Right atrium auricular region (tissue), 2 donors: ENCODE measurements at places on chromosomes 2 and 18.
A peak's percentile ranks its signal among the peaks of the same experiment; 100 is the strongest.

- peak overlapping the region; percentile 76 for H3K27ac ChIP-seq
- no peak overlapping the region for H3K4me3 ChIP-seq
- DNase-seq: peak; percentile 77
- no peaks in the 10 kb centered on the region for H3K36me3 ChIP-seq
- H3K27me3 ChIP-seq: no peaks in the 10 kb centered on the region
- H3K4me1 ChIP-seq: peaks cover 27% of the 10 kb centered on the region
Measured at GRCh38 chr18:9684881-9685614, 23.1 kb upstream of the RAB31 start.

DNA sequence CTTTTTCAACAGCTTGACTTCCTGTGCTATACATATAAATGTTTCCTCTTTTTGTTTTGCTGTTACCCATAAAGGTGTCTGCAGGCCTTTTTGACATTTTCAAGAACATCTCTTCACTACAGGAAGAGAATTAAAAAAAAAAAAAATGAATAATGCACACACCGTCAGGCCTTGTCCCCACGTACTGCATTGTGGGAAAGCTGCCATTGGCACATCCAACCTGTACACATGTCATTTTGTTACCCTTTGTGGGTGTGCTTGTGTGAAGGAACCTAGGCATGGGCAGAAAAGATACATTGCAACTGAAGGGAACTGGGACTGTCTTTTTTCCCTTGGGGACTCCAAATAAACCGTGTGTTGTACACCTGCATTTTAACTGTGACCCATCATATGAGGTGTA lies 16.8 kb upstream of the TMEM37 start:
- no peaks in the 10 kb centered on the region for H3K27me3 ChIP-seq
- no peaks in the 10 kb centered on the region for H3K4me1 ChIP-seq
- H3K27ac ChIP-seq: no peak overlapping the region
- DNase-seq: no peak
- no peak overlapping the region for H3K4me3 ChIP-seq

DNA sequence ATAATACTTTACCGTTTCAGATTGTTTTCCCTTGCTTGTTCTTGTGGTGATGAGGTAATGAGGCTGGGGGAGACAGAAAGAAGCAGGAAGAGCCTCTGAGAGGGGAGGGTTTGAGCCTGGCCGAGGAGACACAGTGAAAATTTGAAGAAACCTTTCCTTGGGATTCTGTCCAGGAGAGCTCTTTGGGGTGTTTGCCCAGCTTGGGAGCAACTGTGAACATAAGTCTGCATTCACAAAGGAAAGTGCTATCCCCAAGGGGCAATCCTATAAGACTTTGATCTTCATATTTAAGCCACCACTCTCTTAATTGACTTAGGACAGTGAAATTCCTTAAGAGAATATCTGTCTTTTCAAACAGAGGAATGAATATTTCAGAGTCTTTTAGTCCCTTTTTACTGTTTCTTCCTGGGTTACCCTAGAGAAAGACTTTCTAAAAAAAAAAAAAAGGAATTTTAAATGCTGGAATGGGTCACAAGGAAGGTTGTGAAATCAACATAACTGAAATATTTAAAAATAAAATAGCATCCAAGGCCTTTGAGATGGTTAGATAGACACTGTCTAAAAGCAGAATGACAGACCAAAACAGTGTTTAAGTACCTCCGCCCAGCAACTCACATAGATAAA lies 52.5 kb upstream of the STAM2 start:
- H3K27me3 ChIP-seq: no peaks in the 10 kb centered on the region
- DNase-seq: no peak
- no peak overlapping the region for H3K27ac ChIP-seq
- H3K36me3 ChIP-seq: no peaks in the 10 kb centered on the region

GRCh38 chr2:222844323-222844722 lies 16.5 kb upstream of the ACSL3 start:
- no peaks in the 10 kb centered on the region for H3K4me1 ChIP-seq
- no peak overlapping the region for H3K4me3 ChIP-seq
- no peak overlapping the region for H3K27ac ChIP-seq
- DNase-seq: no peak

DNA sequence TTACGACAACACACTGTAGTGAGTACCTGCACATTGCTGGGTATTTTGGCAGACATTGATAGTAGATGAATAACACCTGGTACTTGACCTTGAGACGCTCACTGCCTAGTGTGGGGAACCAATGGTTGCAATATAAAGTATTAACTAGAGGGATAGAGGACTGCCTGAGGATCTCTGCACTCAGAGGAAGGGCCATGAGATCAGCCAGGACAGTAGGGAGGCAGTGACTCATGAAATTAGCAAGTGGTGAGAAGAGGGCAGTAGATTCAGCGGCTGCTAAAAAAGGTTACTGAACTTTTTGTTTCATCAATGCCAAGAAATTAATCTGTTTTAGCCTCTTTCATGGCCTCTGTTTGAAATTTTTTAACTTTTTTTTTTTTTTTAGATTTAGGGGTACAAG lies 250.8 kb upstream of the TCF4 start:
- no peaks in the 10 kb centered on the region for H3K36me3 ChIP-seq
- H3K4me1 ChIP-seq: no peaks in the 10 kb centered on the region
- no peaks in the 10 kb centered on the region for H3K27me3 ChIP-seq
- DNase-seq: no peak
- H3K4me3 ChIP-seq: no peak overlapping the region

DNA sequence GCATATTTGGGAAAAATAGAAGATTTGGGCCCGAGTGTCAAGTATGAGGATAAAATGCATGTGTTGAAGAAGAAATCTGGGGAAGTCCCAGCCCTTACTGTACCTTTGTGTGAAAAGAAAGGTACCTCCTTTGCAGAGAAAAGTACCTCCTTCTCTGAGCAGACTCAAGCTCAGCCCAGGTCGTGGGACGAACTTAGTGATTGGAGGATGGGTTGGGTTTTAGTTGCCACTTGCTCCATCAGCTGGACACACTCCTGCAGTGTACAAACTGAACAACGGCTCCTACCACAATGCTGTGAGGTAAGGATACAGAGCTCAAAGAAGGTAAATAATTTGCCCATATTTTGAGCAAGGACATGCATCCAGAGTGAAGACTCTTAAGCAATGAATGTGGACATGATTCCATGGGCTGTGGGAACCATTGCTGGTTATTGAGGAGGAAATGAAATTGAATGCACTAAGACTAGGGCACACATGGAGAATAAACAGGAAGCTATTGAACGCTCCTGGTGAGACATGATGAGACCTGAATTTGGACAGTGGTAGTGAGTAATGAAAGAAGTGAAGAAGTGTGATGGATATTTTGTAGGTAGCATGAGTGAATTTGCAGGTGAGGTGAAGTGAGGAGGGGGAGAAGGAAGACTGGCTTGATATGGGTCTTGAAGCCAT lies 49.8 kb upstream of the IL1RL1 start:
- no peak overlapping the region for H3K4me3 ChIP-seq
- H3K4me1 ChIP-seq: no peaks in the 10 kb centered on the region
- H3K27me3 ChIP-seq: no peaks in the 10 kb centered on the region
- no peak for DNase-seq

GRCh38 chr2:137096693-137097092 lies 331.3 kb downstream of the THSD7B start:
- H3K36me3 ChIP-seq: no peaks in the 10 kb centered on the region
- H3K27ac ChIP-seq: no peak overlapping the region
- DNase-seq: no peak
- no peak overlapping the region for H3K4me3 ChIP-seq

- H3K4me1 ChIP-seq: no peaks in the 10 kb centered on the region
- no peak for DNase-seq
- no peak overlapping the region for H3K4me3 ChIP-seq
- H3K36me3 ChIP-seq: no peaks in the 10 kb centered on the region
- no peak overlapping the region for H3K27ac ChIP-seq
- no peaks in the 10 kb centered on the region for H3K27me3 ChIP-seq
Measured at GRCh38 chr2:189880832-189881492, 96.7 kb downstream of the PMS1 start.

- H3K4me3 ChIP-seq: peak overlapping the region; percentile 95
- DNase-seq: no peak
- H3K27ac ChIP-seq: peak overlapping the region; percentile 91
- no peaks in the 10 kb centered on the region for H3K27me3 ChIP-seq
- no peaks in the 10 kb centered on the region for H3K4me1 ChIP-seq
Measured at GRCh38 chr2:178194600-178195389, 483 bp downstream of the OSBPL6 start.

GRCh38 chr18:61470031-61470674 lies 136.9 kb downstream of the CDH20 start:
- H3K27ac ChIP-seq: no peak overlapping the region
- no peak overlapping the region for H3K4me3 ChIP-seq
- H3K27me3 ChIP-seq: no peaks in the 10 kb centered on the region
- H3K4me1 ChIP-seq: peaks cover 6% of the 10 kb centered on the region
- H3K36me3 ChIP-seq: no peaks in the 10 kb centered on the region
- DNase-seq: no peak

GRCh38 chr2:43405829-43406228 lies 179.4 kb upstream of the ZFP36L2 start:
- peaks cover 11% of the 10 kb centered on the region for H3K4me1 ChIP-seq
- no peaks in the 10 kb centered on the region for H3K27me3 ChIP-seq

- DNase-seq: peak; percentile 69
- H3K36me3 ChIP-seq: no peaks in the 10 kb centered on the region
- H3K4me3 ChIP-seq: no peak overlapping the region
- peaks cover 8% of the 10 kb centered on the region for H3K4me1 ChIP-seq
Measured at GRCh38 chr2:186887107-186888090, 38.4 kb upstream of the ZSWIM2 start.

- no peak for DNase-seq
- H3K36me3 ChIP-seq: no peaks in the 10 kb centered on the region
- H3K4me1 ChIP-seq: peaks cover 12% of the 10 kb centered on the region
- no peak overlapping the region for H3K4me3 ChIP-seq
- H3K27me3 ChIP-seq: no peaks in the 10 kb centered on the region
Measured at GRCh38 chr2:100606726-100607343, 44.0 kb downstream of the PDCL3 start.

DNA sequence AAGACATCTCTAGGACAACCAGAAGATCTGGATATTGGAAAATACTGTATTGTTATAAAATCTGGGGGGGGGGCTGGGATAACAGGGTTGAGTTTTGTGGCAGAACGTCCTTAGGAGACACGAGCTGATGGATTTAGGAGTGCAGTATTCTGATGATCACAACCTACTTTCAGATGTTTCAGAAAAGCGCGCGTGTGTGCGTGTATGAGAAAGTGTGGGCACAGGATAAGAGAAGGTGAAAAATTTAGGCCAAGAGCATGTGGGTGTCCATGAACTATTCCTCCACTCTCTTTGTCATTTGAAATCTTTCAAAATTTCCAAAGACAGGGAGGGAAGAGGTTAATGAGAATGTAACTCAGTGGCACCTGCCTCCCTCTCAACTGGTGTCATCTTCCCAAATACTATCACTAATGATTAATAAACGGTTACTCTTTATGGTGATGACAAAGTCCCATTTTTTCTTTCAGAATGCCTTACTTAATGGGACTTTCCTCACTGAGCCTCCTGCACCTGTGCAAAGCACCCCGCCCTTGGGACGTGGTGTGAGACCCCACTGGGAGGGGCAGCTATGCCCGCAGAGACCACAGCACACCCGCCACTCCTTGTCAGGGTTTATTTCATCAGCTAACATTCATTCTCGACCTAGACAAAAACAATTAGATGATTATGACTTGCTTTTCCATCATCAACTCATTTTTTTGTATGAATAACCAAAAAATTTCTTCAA lies 53.6 kb downstream of the HS6ST1 start:
- no peaks in the 10 kb centered on the region for H3K36me3 ChIP-seq
- no peak overlapping the region for H3K4me3 ChIP-seq
- H3K27me3 ChIP-seq: no peaks in the 10 kb centered on the region
- peak; percentile 21 for DNase-seq
- no peak overlapping the region for H3K27ac ChIP-seq

- H3K4me1 ChIP-seq: no peaks in the 10 kb centered on the region
- H3K36me3 ChIP-seq: no peaks in the 10 kb centered on the region
- H3K27ac ChIP-seq: no peak overlapping the region
- DNase-seq: no peak
- no peaks in the 10 kb centered on the region for H3K27me3 ChIP-seq
- no peak overlapping the region for H3K4me3 ChIP-seq
Measured at GRCh38 chr2:200966770-200967169, 3.3 kb upstream of the ORC2 start.

GRCh38 chr18:77899972-77900754 lies 650.5 kb downstream of the GALR1 start:
- H3K27me3 ChIP-seq: no peaks in the 10 kb centered on the region
- H3K4me1 ChIP-seq: peaks cover 7% of the 10 kb centered on the region
- no peaks in the 10 kb centered on the region for H3K36me3 ChIP-seq
- peak overlapping the region; percentile 40 for H3K4me3 ChIP-seq
- no peak for DNase-seq

- no peaks in the 10 kb centered on the region for H3K27me3 ChIP-seq
- no peak overlapping the region for H3K4me3 ChIP-seq
- DNase-seq: no peak
- H3K36me3 ChIP-seq: no peaks in the 10 kb centered on the region
- H3K27ac ChIP-seq: no peak overlapping the region
- H3K4me1 ChIP-seq: no peaks in the 10 kb centered on the region
Measured at GRCh38 chr18:31553800-31554199, 37.9 kb upstream of the TTR start.

- DNase-seq: no peak
- H3K36me3 ChIP-seq: no peaks in the 10 kb centered on the region
- H3K27ac ChIP-seq: no peak overlapping the region
- no peak overlapping the region for H3K4me3 ChIP-seq
Measured at GRCh38 chr2:231523451-231524285, 6.6 kb downstream of the NMUR1 start.

DNA sequence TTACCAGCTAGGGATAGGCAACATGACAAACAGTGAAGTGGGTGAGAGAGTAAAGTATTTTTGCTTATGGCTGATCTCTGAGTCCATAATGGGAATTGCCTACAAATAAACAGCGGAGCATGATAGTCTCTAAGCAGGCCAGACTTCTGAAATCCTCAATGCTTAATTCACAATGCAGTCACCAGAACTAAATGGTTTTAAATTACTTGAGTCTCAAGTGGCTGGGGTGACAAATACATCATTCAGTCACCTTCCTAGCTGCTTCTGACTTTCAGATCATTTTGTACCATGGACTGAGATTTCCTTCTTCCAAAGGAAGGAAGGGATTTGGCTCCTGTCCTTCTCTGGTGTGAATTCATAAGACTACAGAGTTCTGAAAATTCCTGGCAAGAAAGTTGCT lies 82.8 kb upstream of the RMP24 start:
- H3K27ac ChIP-seq: no peak overlapping the region
- H3K4me3 ChIP-seq: no peak overlapping the region
- no peaks in the 10 kb centered on the region for H3K36me3 ChIP-seq
- H3K27me3 ChIP-seq: no peaks in the 10 kb centered on the region
- no peaks in the 10 kb centered on the region for H3K4me1 ChIP-seq

DNA sequence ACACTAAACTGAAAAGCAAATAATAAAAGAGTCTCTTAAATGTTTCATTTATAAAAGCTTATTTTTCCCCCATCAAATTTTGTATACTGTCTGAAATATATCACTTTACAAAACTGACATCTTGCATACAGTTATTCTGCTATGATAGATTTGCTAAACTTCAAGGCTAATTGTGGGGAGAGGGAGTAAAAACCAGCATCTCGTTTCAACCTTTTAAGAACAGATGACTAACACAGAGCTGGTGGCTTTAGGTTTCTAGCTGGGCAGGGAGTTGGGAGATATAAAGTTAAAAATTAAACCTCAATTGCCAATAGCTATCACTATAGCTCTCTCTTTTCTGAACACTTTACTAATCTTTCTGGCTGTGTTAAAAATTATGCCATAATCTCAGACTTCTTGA lies 23.5 kb downstream of the C1D start:
- H3K27ac ChIP-seq: no peak overlapping the region
- H3K4me1 ChIP-seq: no peaks in the 10 kb centered on the region
- no peak for DNase-seq

- H3K4me3 ChIP-seq: no peak overlapping the region
- no peak overlapping the region for H3K27ac ChIP-seq
- peak; percentile 49 for DNase-seq
- no peaks in the 10 kb centered on the region for H3K36me3 ChIP-seq
- no peaks in the 10 kb centered on the region for H3K4me1 ChIP-seq
Measured at GRCh38 chr2:239690651-239691631, 290.1 kb upstream of the HDAC4 start.
